ENCODE measurements at places on chromosomes 7 and 10.

GRCh38 chr7:50591098-50591479, 25.9 kb upstream of the DDC start:
- no peak for DNase-seq

- no peak for DNase-seq
These were observed 44.7 kb downstream of the IMMP2L start for GRCh38 chr7:111517549-111517951.

DNA sequence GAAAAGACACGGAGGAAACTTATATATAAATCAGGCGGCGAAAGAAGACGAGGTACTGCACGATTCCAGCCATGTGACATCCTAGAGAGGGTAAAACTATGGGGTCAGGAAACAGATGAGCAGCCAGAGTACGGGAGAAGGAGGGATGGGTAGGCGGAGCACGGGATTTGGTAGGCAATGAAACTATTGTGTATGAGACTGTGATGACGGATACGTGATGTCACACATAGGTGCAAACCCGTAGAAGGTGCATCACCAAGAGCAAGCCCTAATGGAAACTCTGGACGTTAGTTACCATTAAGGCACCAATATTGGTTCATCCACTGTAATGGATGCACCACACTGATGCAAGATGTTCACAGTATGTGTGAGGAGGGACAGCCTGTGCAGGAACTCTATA, 93.8 kb upstream of the MGMT start:
- no peak for DNase-seq

DNA sequence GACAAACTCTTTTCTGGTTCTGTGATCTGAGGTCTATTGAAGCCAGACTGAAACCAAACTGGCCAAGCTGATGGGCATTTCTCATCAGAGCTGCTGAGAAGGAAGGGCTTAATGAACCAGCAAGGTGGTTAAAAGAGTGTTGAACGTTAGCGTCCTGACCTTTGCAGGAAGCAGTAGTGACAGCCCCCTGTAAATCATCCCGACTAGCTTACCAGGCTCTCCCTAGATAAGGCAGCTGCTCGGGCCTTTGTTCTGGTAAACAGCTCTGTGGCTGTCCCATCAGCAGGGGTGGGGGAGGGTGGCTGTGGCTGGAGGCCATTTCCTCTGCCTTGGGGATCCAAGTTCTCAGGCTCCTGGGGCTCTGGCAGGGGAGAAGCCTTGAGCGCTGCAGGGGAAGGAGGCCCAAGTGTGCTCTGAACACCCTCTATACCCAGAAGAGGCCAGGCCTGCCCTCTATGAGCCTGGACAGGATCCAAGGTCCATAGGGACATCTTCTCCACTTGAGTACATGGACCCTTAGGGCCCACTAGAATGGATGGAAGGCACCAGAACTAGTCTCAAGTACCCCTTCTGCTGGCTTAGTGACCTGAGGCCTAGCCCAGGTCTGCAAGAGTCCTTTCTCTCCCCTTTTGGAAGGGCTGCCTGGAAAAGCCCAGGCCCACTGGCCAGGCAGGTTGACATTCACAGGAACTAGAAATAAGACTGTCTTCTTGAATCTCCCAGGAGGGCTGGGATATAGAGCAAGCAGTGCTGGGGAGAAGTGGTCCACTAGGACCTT, 134.6 kb downstream of the ARHGAP22 start:
- no peak for DNase-seq

- no peak for DNase-seq
These were observed 49.4 kb downstream of the DPYSL4 start for GRCh38 chr10:132236161-132236560.

DNA sequence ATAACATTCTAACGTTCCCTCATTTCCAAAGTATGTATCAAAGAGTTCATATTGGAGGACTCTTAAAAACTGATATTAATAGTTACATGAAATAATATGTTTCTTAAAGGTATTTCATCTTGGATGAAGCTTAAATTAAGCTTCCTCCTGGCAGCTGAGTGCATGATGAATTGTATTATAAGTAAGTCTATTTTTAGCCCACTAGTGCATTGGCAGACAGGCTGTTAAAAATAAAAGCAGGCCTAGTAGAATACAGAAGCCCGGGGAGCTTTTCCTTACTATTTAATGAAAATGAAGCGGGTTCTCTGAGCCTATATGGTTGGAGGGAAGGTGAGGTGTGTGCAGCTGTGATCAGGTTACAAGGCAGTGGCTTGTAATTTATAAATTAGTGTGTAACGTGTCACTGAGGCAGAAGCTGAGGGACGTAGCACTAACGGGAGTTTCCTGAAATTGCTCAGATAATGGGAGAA, 130.7 kb upstream of the KMT2E start:
- no peak for DNase-seq

DNA sequence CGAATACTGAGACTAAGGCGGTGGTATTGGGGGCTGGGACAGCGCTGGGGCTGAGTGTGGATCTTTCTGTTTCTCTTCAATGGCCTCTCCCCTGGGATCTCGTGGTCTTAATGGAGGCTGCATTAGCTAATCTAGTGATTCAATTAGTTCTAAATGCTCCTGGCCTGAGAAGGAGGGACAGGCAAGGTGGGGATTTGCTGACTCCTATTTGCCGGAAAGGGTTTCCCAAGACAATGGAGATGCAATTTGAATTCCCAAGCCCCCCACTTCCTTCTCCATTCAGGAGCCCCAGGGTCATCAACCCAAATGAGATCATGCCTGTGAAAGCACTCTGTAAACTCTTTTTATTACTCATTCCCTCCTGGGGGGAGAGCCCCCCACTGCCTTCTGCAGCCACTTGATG, 111.7 kb upstream of the PLXNA4 start:
- no peak for DNase-seq

- no peak for DNase-seq
These were observed 155.1 kb upstream of the ETV1 start for GRCh38 chr7:14144538-14144937.

- DNase-seq = no peak
These were observed 4.1 kb upstream of the OIT3 start for GRCh38 chr10:72889391-72889831.

- no peak for DNase-seq
These were observed 4.9 kb upstream of the NKX2-3 start for GRCh38 chr10:99527526-99528493.

GRCh38 chr7:140542228-140542603, 62.9 kb upstream of the MKRN1 start:
- no peak for DNase-seq

DNA sequence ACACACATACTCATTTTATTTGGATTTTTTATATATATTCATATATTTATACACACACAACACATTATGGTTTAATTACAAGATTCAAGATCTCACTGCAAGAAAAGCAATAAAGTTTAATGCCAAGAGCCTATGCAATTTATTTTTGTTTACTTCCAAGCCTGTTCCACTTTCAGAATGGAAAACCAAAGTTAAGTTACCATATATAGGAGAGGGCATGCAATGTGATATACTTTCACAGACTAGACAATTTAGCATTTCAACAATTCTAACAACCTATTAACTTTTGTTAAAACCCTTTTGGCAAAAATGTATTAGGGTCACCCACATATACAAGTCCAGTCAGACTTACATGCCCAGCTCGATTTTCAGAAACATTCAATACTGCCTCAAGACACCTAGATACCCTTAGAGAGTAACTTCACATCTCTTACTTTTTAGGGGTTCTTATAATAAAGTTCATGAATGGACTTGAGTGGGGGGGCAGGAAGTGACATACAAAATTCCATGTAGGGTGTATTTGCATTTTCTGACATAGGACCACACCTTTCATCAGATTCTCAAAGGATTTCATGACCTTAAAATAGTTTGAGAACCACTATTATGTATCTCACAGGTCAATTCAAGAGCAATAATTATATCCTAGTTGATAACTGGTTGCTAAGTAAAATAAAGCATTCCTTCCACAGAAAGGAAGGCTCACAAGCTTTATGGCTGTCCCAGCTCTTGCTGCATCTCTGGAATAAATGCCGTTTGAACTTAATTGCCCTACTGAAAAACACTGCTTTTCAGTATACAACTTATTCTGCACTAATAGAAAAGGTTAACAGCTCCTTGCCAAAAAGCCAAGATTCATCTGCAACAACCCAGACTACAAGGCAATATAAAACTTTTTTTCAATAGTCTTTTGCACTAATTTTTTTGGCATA, 2.5 kb downstream of the P4HA1 start:
- DNase-seq = no peak
